Hematopoietic multipotent progenitor cell treated with erythropoietin and hydrocortisone succinate and interleukin-3 and kit ligand, for 15 days (in vitro differentiated cells): ENCODE measurements at places on chromosomes 4 and X.

DNA sequence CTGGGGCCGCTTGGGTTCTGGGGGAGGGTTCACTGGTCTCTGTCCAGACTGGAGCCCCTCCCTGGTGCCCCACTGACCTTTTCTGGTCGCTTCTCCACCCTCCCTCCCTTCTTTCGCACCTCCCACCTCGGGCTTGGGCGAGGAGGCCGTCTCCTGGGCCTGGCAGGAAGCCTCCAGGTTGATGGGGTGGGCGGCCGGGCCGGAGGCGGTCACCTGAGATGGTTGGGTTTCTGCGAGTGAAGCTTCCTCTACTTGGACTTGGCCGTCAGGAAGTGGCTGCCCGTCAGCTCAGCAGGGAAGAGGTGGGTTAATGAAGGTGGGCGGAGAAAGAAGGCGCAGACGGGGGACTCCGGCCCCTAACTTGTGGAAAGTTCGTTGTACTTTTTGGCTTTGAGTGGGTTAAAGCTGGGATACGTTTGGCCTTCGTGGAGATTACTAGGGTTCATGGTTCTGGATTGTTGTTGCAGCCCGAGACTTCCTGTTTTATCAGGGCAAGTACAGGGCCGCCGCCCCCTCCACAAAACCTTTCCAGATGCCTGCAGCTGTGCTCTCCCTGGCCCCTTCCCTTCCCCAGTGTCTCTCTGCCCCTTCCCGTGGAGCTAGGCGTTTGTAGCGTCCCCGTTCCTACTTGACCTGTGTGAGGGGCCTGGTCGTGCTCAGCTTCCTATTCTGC lies 1.2 kb downstream of the AKAP17A start:
- DNase-seq, result no peak

- no peak for DNase-seq
Measured at GRCh38 chrX:24890677-24891076, 125.1 kb downstream of the ARX start.

DNA sequence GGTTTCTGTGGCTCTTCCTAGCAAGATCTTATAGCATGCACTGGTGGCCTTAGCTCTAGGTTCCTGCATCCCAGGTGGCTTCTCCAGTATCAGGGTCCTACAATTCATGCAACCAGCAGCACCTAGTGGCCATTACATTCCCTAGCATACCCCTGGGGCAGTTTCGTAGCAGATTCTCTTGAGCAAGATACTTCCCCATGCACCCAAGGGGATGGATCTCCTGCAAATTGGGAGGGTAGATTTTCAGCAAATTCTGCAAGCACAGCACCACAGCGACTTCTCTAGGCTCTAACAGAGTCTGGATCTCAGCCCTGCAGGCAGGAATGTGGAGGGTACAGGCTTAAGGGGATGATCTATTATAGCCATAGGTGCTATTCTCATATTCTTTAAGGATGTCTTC lies 13.1 kb upstream of the SLC9B1 start:
- peak; percentile 64 for DNase-seq

GRCh38 chr4:1249731-1250526 lies 999 bp upstream of the CTBP1 start:
- no peak for DNase-seq

DNA sequence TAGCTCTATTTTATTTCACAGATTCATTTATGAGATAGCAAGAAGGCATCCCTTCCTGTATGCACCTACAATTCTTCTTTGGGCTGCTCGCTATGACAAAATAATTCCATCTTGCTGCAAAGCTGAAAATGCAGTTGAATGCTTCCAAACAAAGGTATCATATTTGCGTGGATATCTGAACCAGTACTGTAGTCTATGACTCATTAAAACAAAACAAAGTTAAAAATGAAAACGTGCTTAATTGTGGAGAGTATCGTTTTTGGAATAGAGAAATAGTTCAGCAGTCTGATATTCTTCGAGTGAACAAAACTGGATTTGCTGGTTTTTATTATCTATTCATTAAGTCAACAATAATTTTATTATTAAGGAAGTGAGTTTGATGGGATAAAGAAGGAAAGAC lies 6.3 kb downstream of the AFP start:
- no peak for DNase-seq

GRCh38 chr4:107278791-107279483 lies 242.8 kb upstream of the DKK2 start:
- DNase-seq, result no peak

- no peak for DNase-seq
Measured at GRCh38 chrX:132900633-132901293, 57.7 kb downstream of the HS6ST2 start.

GRCh38 chr4:105990933-105991332 lies 95.7 kb downstream of the NPNT start:
- DNase-seq, result no peak

- peak; percentile 10 for DNase-seq
Measured at GRCh38 chrX:67555578-67556203, 11.9 kb downstream of the AR start.

DNA sequence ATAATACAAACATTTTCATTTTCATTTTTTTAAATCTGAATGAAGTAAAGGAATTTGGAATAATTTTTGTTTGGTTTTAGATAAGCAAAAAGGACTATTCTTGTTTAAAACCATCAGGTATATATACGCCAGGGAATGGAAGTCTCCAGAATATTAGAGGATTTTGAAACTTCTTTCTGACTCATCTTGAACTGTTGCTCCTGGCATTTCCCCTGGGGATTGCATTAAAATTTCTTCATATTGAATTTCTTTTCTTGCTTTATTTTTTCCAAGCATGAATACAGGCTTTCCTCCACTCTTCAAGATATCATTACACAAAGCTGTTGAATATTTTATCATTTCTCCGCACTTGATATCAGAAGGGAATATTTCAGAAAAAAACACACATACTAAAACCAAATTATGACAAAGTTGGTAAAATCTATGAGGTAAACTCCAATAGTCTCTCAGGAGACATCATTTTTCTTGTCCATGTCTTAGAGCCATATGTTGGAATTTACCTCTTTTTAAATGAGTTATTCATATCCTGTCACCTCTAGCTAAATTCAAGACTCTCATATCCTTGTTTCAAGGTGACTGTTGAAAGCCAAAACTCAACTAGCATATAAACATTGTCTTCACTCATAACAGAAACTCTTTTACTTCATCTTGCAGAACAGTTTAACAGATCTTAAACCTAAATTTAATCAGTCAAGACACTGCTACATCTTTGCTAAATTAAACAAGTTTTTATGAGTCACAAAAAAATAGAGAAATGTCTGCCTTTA lies 20.7 kb upstream of the CSN1S1 start:
- no peak for DNase-seq

GRCh38 chr4:56655627-56656345 lies 25.3 kb downstream of the HOPX start:
- no peak for DNase-seq

DNA sequence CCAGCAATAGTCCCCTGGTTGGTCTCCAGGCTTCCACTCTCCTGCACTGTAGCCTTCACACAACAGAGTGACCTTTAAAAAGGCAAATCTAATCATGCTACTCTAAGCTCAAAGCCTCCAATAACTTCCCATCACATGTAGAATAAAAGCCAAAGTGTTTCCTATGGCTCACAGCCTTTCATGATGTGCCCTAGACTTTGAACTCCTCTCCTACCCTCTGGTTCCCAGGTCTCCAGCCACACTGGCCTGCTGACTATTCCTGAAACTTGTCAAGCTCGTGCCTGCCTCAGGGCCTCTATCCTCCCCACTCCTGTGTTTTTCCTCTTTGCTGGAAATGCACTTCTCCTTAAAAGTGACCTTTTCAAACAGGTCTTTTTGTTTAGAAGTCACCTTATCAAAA lies 3.1 kb downstream of the MANBA start:
- no peak for DNase-seq

GRCh38 chr4:13656569-13657405 lies 29.3 kb upstream of the BOD1L1 start:
- DNase-seq, result peak; percentile 55

- DNase-seq, result no peak
Measured at GRCh38 chrX:39469126-39469525, 628.6 kb downstream of the BCOR start.

DNA sequence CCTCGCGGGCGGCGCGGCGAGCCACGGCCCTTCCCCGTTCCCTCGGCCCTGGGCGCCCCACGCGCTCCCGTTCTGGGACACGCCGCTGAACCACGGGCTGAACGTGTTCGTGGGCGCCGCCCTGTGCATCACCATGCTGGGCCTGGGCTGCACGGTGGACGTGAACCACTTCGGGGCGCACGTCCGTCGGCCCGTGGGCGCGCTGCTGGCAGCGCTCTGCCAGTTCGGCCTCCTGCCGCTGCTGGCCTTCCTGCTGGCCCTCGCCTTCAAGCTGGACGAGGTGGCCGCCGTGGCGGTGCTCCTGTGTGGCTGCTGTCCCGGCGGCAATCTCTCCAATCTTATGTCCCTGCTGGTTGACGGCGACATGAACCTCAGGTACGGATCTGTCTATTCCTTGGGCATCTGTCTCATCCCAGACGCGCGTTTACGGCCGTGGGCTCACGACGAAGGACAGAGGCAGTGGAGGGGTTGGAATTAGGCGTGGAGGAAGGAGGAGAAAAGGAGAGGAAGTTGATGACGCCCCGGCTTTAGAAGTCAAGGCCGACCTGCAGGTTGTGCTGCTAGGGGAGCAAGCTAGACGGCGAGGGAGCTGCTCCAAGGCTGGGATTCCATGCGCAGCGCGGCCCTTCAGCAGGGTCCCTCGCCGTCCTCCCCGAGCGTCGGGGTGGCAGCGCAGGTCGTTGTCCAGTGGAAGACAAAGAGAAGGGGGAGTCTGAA lies 792 bp downstream of the SLC10A4 start:
- peak; percentile 52 for DNase-seq

GRCh38 chr4:54913751-54914526 lies 211.5 kb downstream of the KDR start:
- no peak for DNase-seq

DNA sequence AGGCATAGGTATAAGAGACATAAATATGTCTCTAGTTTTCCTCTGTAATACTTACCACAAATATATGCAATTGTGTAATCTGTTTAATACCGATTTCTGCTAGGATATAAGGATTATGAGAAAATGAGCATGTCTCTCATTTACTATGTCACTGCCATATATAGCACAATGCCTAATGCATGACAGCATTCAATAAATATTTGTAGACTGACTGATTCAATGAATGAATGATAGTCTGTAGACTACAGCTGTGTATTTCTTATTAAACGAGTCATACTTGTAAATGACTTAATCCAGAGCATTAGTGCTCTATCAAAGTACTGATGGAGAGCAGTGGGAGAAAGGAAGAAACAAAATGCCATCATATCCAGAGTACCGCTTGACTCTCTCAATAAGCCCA lies 175.6 kb downstream of the PPP3CA start:
- no peak for DNase-seq
